ENCODE measurements at places on chromosomes 1 and 21.

- no peak for DNase-seq
These were observed 122.2 kb upstream of the ADGRL4 start for GRCh38 chr1:79128722-79129121.

- no peak for DNase-seq
These were observed 14.4 kb upstream of the CHI3L1 start for GRCh38 chr1:203200916-203201315.

- DNase-seq = no peak
These were observed 28.9 kb downstream of the H3-3A start for GRCh38 chr1:226091461-226091860.

DNA sequence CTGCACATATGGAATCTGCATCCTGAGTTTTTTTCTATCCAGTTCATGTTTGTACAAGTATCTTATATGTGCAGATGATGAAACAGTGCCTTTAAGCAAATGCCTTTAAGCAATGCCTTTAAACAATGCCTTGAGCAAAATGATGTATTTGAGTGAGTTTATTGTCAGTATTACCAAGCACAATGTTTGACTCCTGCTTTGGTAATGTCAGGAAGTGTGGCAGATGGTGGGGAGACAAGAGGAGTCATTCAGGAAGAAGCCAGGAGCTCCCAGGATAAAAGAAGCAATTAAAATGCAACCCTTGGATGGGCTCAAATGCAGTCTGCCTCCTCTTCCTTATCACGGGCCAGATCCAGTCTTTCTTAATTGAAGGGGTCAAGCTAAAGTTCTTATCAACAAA, 108.7 kb upstream of the KCNJ15 start:
- DNase-seq = no peak

GRCh38 chr1:204520834-204521709, 4.9 kb downstream of the MDM4 start:
- DNase-seq = no peak

GRCh38 chr1:32335790-32336590, at the start of gene MARCKSL1:
Gene MARCKSL1, minus strand, starts transcription at chr1:32336233. Its CDS starts 200 bp downstream, at chr1:32336033.
- DNase-seq = peak; percentile 54

- no peak for DNase-seq
These were observed 11.5 kb upstream of the CFAP45 start for GRCh38 chr1:159911326-159912070.

DNA sequence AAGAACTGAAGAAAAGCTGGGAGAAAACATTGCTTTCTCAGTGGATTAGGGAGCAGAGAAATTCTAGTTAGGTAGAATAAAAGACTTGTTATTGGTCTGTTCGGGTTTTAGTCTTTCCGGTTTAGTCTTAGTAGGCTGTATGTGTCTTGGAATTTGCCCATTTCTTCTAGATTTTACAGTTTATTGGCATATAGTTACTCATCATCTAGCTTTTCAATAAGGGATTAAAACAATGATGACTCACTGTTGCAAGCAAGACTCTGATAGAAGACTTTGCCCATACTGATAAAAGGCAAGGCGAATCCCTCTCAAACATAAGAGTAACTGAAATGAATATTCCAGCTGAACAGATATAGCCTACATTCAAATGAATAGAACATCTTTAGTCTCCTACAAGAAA, 62.3 kb downstream of the GPR137B start:
- DNase-seq = no peak

DNA sequence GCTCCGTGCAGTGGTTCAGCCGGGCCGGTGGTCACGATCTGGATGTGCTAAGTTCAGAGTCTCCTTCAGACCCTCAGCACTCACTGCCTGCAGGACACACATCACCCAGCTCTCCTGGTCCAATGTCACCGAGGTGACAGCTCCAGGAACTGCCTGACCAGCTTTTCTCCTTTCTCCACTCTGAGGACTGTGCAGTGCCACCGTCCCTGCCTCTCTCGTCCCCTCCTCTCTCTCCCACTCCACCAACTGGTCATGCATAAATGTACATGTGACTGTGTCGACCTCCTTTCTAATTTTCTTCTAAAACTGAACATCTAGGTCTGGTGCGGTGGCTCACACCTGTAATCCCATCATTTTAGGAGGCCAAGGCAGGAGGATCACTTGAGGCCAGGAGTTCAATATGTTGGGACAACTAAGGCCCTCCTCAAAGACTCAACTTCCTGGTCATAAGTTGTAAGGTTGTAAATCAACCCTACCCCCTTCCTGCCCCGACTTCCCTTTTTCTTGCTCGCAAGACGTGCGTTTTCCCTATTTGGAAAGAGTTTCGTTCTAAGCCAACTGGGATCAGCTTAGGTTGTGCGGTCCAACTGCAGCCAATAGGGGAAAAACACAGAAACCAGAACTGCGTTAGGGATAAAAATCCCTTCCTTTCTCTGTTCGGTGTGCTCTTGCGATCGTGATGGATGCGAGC, 53.1 kb downstream of the MEGF6 start:
- no peak for DNase-seq

- DNase-seq = no peak
These were observed 23.0 kb upstream of the POU2F1 start for GRCh38 chr1:167197692-167198091.

GRCh38 chr21:44887807-44888580, 14.5 kb upstream of the PTTG1IP start:
- no peak for DNase-seq

DNA sequence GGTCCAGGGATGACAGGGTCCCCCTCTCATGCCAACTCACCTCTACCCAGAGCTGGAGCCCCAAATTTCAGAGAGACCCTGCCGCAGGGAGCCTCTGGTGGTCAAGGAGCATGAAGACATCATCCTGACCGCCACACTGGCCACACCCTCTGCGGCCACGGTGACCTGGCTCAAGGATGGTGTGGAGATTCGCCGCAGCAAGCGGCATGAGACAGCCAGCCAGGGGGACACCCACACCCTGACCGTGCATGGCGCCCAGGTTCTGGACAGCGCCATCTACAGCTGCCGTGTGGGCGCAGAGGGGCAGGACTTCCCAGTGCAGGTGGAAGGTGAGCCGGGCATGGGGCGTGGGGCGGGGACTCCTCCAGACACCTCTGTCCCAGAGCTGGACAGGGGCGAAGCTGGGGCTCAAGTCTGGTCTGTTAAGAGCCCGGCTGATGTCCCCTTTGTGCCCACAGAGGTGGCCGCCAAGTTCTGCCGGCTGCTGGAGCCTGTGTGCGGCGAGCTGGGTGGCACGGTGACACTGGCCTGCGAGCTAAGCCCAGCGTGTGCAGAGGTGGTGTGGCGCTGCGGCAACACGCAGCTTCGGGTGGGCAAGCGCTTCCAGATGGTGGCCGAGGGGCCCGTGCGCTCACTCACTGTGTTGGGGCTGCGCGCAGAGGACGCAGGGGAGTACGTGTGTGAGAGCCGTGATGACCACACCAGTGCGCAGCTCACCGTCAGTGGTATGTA, 66.0 kb downstream of the OBSCN start:
- no peak for DNase-seq

DNA sequence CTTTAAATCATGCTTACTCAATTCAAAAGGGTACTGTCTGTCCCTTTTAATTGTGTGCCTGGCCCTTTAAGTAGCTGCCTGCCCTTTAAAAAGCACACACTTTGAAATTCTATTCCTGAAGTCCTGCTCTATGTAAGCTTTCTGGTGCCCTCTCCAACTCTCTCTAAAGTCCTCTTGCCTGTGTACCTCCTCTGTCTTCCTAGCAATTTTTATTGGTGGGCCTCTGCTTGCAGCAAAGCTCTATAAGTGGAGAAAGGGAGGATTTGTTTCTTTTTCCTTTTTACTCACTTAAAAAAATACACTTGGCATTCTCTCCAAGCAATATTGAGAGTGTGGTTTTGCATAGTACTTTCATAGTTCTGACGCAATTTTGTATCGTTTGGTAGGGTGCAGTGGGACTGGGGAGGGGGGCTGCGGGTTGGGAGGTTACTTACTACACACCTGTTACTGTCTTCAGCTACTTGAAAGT, 135.4 kb downstream of the LMO4 start:
- DNase-seq = no peak

GRCh38 chr1:117367046-117368025, at the start of gene MAN1A2:
Gene MAN1A2, plus strand, starts transcription at chr1:117367449. Its CDS starts 735 bp downstream, at chr1:117368184.
- DNase-seq = peak; percentile 51

- no peak for DNase-seq
These were observed 973.5 kb upstream of the B3GALT2 start for GRCh38 chr1:194159941-194160340.

DNA sequence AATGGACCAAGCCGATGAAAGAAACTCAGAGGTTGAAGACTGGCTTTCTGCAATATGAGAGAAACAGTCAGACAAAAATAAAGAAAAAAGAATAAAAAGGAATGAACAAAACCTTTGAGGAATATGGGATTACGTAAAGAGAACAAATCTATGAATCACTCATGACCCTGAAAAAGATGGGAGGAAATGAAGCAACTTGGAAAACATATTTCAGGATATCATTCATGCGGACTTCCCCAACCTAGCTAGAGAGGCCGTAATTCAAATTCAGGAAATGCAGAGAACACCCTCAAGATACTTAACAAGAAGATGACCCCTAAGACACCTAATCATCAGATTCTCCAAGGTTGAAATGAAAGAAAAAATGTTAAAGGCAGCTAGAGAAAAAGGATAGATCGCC, 705.3 kb upstream of the CHRM3 start:
- DNase-seq = no peak
